ENCODE measurements at places on chromosomes 16 and 17.

DNA sequence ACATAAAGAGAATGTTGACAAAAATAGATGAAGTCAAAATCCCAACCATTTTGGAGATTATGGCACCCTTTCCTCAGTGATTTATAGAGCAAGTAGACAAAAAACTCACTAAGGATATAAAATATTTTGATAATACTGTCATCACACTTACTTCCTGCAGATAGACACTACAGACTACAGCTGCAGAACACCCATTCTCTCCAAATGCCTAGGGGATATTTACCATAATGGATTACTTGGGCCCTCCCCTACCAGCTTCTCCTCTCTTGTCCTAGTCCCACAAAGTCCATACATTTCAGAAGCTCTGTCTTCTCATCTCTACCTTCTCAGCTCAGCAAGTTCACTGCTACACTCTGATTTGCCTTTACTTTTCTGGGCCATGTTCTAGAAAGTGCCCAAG is 37.2 kb upstream of the CCNF start:
- DNase-seq = no peak

DNA sequence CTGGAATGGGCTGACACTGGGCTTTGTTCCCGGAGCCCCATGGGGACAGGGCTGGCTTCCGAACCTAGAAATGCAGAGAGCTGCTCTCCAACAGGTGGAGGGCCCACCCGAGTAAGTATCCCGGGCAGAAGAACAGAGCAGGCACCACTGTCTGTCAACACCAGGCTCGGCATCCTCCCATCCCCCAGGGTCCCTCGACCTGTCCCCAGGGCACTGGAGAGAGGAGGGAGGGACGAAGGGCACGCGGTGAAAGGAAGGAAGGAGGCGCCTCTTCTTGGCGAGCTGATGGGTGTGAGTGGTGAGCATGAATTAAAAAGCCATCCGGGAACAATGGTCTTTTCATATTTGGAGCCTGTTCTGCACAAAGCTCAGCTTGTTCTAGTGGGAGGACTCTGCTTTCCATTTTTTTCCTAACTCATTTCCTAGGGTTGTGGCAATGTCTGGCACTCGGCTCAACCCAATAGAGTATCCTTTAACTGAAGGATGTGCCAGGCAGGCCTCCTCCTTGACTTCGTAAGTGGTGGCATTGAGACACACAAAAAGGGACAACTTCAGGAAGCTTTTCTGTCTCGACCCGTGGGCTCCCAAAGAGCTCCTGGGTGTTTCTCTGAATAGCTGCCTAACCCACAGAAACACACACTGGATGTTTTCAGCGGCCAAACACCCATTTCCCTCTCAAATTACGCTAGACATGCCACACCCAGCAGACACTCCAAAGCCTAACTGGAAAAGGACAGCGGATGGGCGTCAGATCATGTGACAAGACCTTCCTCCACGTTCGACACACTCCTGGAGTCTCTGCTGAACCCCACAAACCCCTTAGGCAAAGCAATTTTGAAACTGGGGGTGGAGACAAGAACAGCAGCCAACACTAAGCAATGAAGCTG is 47.7 kb downstream of the ZFHX3 start:
- no peak for DNase-seq

DNA sequence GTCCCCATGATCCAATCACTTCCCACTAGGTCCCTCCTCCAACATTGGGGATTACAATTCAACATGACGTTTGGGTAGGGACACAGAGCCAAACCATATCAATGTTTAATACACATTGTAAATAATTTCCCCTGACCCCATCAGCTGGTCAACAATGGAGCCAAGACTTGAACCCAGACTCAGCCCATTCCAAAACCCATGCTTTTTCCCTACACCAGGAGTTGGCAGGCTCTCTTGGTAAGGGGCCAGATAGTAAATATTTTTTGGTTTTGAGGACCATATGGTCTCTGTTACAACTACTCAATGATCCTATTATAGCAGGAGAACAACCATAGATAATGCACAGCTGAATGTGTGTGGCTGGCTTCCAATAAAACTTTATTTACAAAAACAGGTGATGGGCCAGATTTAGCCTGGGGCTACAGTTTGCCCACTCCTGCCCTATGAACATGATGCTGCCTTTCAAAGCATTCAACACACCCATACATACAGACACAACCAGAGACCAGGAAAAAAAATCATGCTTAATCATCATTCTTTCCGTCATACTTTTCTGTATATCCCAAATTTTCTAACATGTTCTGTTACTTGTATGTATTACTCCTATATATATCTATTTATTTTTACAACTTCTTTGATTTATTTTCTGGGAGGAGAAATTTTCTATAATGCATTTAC is 22.1 kb upstream of the MSI2 start:
- DNase-seq = no peak

DNA sequence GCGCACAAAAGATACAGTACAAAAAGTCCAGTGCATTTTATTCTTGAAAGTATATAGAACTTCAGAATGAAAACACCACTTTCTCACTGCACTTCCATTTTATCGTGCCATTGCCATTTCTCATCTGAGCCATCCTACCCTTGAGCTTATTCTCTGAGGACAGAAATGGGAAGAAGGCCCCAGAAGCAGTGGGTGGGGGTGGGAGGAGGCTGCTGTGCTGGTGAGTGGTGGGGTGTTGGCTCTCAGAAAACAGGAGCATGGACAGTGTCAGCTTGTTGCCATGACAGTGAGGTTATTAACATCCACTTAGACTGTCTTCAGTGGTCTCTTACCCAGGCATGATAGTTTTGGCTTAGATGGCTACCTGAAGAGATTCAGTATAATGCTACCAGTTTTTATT is 4.5 kb downstream of the ATMIN start:
- DNase-seq = no peak

GRCh38 chr17:76077584-76078110 is 1.3 kb upstream of the ZACN start:
- DNase-seq = no peak
